CD4-positive, alpha-beta T cell treated with Interleukin-17A for 1 hour (primary cell): ENCODE measurements at places on chromosomes 5 and 9.

GRCh38 chr5:124463851-124464250 is 282.6 kb downstream of the ZNF608 start:
- no peak for DNase-seq

DNA sequence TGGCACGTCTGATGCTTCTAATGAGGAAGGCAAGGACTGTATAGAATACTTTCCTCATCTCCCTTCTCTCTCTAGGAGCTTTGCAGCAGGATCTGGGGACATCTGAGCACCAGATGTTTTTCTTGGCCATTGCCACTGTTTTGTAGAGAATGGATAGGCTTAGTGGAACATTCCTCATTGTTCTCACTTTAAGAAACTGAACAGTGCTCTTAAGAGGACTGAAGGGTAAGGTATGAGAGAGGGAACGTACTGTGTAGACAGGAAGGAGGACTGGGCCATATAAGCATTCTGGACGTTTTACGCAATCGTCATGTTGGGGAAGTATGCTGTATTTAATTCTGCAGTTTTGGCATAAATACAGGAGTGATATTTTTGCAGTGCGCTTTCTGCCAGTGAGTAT is 70.6 kb downstream of the SMARCA2 start:
- DNase-seq = no peak

GRCh38 chr9:26171691-26172090 is 493.4 kb upstream of the TUSC1 start:
- DNase-seq = no peak

DNA sequence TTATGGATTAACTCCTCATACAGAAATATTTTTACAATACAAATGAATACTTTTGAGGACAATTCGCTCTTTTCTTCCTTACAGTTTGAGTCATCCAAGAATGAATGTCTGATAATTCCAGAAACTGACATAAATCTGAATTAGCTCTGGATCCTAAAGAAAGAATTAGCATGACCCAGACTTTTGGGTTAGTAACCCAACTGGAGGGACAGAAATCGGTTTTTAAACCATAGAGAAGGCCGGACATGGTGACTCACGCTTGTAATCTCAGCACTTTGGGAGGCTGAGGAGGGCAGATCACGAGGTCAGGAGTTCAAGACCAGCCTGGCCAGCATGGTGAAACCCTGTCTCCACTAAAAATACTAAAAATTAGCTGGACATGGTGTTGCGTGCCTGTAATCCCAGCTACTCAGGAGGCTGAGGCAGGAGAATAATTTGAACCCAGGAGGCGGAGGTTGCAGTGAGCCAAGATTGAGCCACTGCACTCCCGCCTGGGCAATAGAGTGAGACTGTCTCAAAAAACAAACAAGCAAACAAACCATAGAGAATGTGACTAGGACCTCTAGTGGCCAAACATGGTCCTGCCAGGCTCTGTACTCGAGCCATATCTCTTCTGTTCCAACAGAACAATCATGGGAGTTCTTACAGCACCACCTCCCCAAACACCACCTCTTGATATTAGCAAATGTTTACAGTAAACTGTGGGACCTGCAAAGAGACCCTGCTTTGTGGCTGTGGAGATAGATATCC is 44.8 kb downstream of the LURAP1L start:
- no peak for DNase-seq

DNA sequence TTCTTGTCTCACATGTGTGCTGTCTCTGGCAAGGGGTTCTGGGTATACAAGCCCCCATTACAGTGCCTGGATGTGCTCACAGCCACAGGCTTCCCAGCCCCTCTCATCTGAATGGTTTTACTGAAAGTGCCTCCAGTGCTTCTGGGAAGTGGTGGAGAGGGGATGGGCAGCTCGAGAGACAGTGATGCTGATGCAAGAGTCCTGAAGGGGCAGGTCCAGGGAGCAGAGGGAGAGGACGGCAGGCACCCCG is 93.5 kb downstream of the PHF2 start:
- no peak for DNase-seq

DNA sequence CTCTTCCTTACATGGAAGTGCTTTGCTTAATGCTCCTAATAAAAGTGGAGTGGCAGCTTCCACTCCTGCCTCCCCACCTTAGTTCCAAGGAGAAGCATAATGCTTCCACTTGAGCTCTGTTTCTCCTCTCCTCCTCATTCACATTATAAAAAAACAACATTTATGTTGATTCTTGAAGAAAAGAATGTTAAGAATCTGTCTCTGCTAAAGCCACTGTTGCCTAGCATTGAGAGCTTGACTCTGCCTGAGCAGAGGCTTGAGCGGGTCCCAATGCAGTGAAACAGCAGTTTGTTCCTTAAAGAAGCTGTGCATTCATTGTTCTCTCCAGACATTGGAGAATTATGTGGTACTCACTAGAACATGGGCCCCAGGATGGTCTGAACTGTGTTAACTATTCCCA is 101.5 kb upstream of the GHR start:
- no peak for DNase-seq

GRCh38 chr5:96573513-96573894 is 88.7 kb upstream of the CAST start:
- DNase-seq = no peak

- no peak for DNase-seq
Measured at GRCh38 chr5:40416098-40416497, 263.6 kb upstream of the PTGER4 start.

- DNase-seq = peak; percentile 26
Measured at GRCh38 chr5:171957591-171958251, 48.7 kb downstream of the FBXW11 start.

DNA sequence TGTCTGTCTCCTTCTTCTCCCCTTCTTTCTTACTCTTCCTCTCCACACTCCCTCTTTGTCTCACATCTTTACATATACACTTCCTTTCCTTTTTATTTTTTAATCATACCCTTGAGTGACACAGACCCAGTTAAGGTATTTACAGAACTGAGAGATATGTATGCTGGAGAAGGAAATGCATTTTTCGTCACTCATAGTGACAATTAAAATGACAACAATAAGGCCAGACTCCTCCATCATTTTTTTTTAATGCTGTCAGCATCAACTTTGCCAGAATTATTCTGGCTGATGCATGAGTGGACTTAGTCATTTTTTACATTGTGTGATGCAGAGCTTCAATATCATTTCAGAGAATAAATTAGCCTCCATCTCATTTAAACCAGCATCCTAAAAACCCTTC is 272.9 kb downstream of the TMEM38B start:
- no peak for DNase-seq

- DNase-seq = no peak
Measured at GRCh38 chr5:176550275-176550831, 1.2 kb downstream of the CDHR2 start.

DNA sequence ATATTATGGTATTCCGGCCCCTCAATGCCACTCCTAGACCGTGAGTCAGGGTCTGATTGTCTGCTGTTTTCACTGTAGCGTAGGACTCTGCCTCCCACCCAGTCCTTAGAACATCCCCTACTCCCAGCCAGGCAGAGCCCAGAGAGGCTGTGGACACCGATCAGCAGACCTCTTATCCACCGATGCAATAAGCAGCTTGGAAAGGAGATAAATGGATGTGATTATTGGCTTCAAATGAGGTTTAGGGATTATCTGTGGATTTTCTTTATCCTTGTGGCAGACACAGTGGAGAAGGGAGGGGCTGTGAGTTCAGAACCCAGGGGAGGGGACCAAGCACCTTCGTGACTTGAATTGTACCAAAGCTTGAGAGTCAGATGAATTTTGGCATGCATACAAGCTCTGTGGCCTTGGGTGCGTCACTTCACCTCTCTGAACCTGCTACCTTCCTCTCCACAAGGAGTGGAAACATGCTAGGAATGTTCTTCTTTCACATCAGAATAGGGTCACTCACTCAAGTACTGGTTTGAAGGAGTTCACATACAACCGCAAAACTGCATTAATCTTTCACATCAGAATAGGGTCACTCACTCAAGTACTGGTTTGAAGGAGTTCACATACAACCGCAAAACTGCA is 83.1 kb upstream of the CPLX2 start:
- DNase-seq = no peak

GRCh38 chr9:90446200-90446948 is 196.2 kb downstream of the DIRAS2 start:
- no peak for DNase-seq

DNA sequence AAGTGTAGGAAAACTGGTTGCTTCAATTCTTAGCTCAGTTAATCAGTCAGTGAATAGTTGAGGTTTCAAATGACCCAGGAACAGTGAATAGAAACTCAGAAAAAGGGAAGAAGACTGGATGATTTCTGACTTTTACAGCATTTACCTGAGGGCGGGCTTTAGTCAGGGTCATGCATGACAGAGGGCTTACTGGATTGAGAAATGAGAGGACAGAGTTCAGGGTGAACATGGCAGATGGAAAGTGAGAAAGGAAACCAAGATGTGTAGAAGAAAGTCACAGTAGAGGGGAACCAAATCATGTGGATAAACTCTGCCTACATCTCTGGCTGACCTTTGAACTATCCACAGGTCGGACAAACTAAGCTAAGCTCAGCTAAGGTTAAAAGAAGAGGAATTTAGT is 596.0 kb downstream of the SEMA5A start:
- DNase-seq = no peak

GRCh38 chr9:130711469-130711868 is 17.9 kb downstream of the EXOSC2 start:
- no peak for DNase-seq

- no peak for DNase-seq
Measured at GRCh38 chr5:141527426-141527825, 38.5 kb downstream of the PCDHGC5 start.

DNA sequence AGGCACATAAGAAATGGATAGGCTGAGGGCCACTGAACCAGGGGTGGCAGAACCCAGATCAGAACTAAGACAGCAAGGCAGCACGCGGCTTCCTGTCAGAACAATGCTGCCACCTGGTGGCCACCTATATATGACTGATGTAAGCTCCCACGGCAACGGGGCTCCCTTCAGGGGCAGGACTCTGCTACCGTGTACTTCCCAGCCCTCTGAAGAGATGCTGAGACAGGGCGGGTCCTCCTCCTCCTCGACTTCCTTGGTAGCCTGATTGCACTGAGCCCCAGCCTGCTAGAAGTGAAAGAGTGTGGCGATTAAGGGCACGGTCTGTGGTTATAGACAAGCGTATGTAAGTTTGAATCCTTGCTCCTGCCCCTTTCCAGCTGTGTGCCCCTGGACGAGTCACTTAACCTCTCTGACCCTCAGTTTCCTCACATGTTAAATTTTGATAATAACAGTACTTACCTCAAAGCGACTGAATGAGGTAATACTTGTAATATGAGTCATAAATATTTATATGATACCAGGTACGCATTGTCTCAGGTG is 13.3 kb downstream of the RPS14 start:
- DNase-seq = peak; percentile 93

DNA sequence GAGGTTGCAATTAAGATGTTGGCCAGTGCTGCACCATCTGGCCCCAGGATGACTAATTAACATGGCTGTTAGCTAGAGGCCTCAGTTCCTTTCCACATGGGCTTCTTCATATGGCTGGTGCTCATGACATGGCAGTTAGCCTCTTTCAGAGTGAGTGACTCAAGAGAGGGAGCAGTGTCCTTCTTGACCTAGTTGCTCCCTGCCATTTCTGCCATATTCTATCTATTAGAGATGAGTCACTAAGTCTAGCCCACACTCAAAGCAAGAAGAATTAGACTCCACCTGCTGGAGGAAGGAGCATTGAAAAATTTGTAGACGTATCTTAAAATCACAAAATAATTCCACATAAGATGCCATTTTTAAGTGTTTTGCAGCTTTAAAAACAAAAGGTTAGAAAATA is 651.2 kb upstream of the CCNG1 start:
- no peak for DNase-seq

- no peak for DNase-seq
Measured at GRCh38 chr5:119200795-119201194, 129.9 kb downstream of the DMXL1 start.

DNA sequence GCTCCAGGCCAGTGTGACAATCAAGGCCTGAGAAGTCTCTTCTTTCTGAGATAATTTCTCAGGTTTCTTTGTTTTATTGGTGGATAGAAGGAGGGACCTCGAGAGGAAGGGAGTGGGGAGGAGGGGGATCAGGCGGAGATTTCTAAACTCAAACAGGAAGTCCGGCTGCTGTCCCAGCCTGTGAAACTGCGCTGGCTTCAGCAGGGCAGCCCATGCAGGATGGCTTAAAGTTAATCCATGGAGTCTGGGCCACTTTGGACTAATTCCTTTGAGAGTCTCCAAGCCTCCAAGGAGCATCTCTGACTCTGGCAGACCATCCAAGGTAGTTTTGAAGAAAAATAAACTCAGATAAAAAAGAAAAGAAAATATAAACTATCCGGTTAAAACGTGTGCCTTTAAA is 378.5 kb downstream of the MLLT3 start:
- DNase-seq = no peak

DNA sequence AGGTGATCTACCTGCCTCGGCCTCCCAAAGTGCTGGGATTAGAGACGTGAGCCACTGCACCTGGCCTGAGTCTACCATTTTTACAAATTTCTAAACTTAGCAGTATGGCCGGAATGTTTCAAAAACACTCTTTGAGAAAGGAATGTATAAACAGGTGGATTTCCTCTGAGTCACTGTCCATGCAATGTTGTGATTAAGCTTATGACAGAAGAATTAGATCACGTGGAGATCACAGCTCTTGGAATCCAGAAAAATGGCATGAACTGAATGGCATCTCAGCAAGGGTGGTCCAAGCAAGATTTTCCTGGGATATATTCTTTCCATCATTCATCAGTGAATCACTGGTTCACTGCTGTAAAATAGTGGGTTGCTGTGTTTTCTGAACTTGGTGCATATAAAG is 865.0 kb downstream of the PTPRD start:
- DNase-seq = no peak

DNA sequence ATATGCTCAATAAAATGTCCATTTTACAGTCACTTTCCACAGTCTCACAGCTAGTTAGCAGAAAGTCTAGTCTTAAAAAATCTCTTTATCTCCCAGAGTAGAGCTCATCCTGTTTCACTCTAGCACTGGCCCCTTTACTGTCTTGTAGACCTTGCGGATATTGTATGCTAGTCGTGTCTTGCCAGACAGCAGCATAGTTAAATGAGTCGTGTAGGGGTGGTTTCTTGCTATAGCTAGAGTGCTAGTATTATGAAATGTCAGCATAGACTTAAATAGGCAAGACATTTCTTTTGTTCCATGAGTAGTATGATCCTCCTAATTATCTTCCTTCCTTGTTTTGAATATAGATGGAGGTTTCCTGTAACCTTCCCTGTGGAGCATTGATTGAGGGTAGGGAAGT is 77.4 kb downstream of the C7 start:
- DNase-seq = no peak

- no peak for DNase-seq
Measured at GRCh38 chr5:145222622-145223021, 612.5 kb downstream of the PRELID2 start.

DNA sequence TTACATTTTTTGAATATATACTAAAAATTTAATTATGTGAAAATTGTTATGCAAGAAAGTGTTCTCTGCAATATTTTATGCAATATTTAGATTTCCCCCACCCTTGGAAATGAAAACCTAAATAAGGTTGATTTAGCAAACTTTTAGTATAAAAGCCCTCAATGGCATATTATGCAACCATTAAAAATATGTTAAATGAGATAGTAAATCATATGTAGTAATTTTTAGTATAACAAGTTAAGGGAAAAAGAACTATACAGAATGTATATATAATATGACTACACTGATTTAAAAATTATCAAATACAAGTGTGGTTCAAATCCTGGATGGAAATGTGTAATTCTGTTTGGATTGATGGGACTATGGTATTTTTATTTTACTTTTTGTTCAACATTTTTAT is 116.9 kb upstream of the MEF2C start:
- no peak for DNase-seq

- DNase-seq = no peak
Measured at GRCh38 chr5:45189481-45189880, 380.7 kb downstream of the MRPS30 start.
